ENCODE measurements at places on chromosomes 4 and X. TPM values are rescaled to one million over a fixed set of nuclear protein-coding genes. Genes with fewer than 3 reads are reported as not detected.

Gene NOX1
- not detected for total RNA-seq

Gene CACNA1F
- 2.7 TPM for total RNA-seq

Gene SLC9A6
- total RNA-seq, result 8.2 TPM

Gene CEP44
- 19.8 TPM for total RNA-seq

Gene HDX
- 5.5 TPM for total RNA-seq

DNA sequence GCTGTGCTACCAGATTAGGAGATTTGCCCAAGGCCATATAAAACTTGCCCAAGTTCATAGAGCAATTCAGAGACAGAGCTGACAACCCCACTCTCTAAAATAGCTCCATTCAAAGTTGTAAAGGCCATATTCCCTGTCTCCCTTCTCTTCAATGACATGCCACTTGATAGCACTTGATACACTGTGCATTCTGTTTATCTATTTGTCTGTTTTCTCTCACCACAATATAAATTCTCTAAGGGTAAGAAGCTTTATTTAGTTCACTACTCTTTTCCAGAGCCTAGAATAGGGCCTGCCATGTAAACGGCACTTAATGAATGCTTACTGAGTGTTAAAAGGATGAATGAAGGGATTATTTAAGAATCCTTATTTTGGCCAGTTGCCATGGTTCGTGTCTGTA lies 24.1 kb upstream of the MAP9 start:
- no peak for DNase-seq

GRCh38 chr4:154618708-154619315 lies 6.4 kb upstream of the FGG start:
- peak; percentile 74 for DNase-seq

- DNase-seq, result no peak
Measured at GRCh38 chr4:53635697-53636483, 44.6 kb upstream of the LNX1 start.

- no peak for DNase-seq
Measured at GRCh38 chr4:186341655-186342054, 75.7 kb downstream of the F11 start.

GRCh38 chr4:8665406-8666360 lies 73.1 kb downstream of the CPZ start:
- DNase-seq, result no peak

DNA sequence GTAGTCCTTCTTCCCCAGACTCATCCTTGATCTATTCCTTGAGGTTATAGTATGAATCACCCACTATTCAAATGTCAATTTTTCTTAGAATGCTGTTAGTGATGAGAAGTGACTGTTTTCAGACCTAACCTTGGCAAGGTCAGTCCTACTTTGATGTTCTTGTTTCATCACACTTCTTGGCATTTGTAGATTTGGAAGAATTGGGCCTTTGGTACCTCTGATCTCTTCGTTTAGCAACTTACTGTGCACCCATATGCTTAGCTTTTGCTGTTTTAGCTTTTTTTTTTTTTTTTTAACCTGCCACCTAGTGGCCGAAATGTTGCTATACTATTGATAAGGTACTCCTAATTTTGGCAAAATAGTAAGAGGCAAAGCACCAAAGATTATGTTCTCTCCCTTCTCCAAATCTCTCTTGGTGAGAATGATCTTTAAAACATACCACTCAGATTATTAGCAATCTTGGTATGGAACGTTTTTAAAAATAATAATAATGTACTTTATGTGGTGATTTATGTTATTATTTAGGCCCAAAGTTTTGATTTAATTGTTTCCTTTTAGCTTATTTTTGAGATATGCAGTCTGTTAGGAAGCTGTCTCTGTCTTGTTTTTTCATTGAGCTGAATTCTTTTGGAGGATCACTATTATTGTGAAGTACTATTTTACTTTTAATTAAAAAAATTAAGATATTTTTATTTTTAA lies 16.6 kb downstream of the DCK start:
- DNase-seq, result no peak

GRCh38 chr4:140497747-140498636 lies at the start of gene MGAT4D:
TSS of gene MGAT4D (minus strand) at chr4:140498293. CDS start at chr4:140498222, 71 bp downstream.
- peak; percentile 63 for DNase-seq

GRCh38 chr4:3790006-3790561 lies 23.9 kb downstream of the ADRA2C start:
- DNase-seq, result no peak

- no peak for DNase-seq
Measured at GRCh38 chrX:67436867-67437266, 107.0 kb upstream of the AR start.

DNA sequence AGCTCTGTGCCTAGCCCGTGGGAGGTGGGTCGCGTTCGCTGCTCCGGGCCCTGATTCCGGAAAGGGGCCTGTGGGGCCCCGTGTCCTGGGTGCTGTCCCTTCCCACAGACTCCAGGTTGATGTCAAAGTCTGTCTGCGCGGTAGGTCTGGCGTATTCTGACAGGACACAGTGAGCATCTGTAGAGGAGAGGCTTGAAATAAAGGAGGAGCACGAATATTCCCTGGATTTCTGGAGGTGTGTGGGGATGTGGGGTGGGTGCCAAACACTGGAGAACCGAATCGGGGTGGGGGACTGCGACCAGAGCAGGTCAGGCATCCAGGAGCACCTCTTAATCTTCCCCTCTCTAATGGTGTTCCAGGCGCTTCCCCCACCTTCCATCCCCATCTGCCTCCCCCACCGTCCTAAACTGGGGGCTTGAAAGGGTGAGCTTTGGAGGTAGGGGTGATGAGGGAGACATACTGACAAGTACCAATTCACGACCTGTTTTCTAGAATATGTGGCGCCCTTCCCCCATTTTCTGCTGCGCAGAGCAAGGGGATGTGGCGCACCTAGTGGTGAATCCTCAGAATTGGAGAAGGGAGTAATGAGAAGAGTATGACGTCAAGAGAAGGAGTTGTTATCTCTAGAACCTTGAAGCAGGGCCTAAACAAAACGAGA lies 877 bp downstream of the GPRASP1 start:
- DNase-seq, result peak; percentile 35

- DNase-seq, result peak; percentile 57
Measured at GRCh38 chr4:167234316-167234881, at the start of gene SPOCK3. TSS of gene SPOCK3 (minus strand) at chr4:167234494.
